ENCODE measurements at places on chromosomes 7 and 10.
A peak's percentile ranks its signal among the peaks of the same experiment; 100 is the strongest.

GRCh38 chr10:23433701-23434100 is 5.2 kb upstream of the OTUD1 start:
- DNase-seq = no peak

GRCh38 chr7:149723795-149724495 is 49.4 kb downstream of the ZNF467 start:
- DNase-seq = no peak

DNA sequence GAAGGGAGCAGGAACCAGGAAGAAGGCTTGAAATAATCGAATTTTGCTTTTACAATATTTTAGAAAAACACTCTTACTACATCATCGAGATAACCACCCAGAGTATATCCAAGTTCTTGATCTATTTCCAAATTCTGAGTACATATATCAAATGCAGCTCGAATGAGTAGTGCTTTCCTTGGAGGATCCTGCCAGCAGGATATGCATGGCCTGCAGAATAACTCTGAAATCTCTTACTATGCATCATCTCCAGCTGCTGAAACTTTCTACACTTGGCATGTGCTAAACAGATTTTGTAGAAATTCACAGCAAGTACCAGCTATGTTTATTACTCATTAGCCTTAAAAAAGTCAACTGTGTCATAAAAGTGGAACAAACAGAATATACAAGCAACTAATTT is 44.0 kb upstream of the ANK3 start:
- no peak for DNase-seq

DNA sequence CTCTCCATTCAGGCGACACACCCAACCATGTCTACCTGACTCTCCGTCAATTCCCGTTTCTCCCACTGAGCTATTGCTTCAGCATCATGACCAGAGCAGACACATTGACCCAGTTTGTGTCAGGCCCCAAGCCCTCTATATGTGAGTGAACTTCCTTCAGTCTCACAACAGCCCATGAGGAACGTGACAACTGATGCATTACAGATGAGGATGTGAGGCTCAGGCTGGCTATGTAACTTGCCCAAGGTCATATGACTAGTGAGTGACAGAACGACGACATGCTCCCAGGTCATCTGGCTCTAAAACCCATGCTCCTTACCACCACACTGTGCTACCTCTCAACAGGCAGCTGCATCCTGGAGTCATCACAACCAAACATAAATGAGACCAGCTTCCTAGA is 3.7 kb downstream of the TMEM140 start:
- peak; percentile 80 for DNase-seq

DNA sequence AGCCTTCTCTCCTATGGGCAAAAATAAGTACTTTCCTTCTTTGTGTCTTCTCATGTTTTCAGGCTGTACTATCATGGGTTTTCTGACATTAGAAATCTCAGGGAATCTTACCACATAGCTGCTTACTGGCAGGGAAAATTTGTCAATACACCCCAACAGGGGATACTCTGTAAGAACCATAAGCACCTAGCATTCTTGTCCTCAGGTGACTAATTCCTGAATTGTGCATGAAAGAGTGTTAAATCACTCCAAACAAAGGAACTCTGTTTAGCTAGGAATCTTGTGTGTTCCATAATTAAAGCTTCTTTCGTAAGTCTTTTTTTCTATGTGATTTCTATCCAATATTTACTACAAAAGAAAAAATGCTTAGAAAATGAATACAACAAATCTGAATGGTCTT is 206.7 kb upstream of the POT1 start:
- peak; percentile 62 for DNase-seq

DNA sequence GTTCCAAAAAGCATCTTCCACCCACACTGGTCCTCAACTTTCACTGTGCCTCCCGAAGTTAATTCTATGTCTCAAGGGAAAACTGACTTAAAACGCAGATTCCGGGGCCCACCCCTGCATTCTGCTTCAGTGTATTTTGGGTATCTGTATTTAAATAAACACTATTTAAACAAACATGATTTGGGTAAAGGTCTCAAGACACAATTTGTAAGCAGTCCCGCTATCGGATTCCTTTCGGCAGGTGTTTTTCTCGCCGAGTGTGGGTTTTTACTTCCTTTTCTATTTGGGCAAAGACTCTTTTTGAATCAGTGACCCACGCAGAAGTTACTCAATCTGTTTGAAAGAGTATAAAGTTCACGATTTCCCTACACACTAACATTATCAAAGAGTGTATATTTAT is 1.2 kb downstream of the PDIA4 start:
- DNase-seq = peak; percentile 6

All from kidney tubule cell (primary cell).